ENCODE measurements at places on chromosomes 7 and 10.

GRCh38 chr10:98058295-98058694 lies 27.9 kb upstream of the CRTAC1 start:
- no peak for DNase-seq

- DNase-seq = no peak
Measured at GRCh38 chr7:137715533-137715932, 131.2 kb downstream of the DGKI start.

- DNase-seq = no peak
Measured at GRCh38 chr10:35758076-35758475, 116.0 kb upstream of the FZD8 start.

- no peak for DNase-seq
Measured at GRCh38 chr10:20963056-20963455, 65.9 kb upstream of the NEBL start.

DNA sequence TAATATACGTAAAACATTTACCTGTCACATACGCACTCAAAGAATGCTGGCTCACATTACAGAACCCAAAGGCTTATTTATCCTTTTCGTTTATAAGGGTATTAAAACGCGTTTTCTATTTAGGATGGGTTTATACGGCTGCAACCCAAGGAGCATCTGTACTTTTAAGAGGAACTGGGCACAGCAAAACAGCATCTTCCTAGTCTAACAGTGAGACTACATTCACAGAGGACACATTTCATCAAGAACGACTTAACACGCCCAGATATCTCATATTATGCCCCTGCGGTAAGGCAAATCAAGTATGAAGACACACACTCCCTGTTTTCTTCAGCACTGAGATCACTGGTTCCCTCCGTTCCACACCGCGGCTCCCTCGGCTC lies 533 bp upstream of the DMTF1 start:
- no peak for DNase-seq

GRCh38 chr10:87085537-87085936 lies 9.1 kb downstream of the GLUD1 start:
- no peak for DNase-seq

DNA sequence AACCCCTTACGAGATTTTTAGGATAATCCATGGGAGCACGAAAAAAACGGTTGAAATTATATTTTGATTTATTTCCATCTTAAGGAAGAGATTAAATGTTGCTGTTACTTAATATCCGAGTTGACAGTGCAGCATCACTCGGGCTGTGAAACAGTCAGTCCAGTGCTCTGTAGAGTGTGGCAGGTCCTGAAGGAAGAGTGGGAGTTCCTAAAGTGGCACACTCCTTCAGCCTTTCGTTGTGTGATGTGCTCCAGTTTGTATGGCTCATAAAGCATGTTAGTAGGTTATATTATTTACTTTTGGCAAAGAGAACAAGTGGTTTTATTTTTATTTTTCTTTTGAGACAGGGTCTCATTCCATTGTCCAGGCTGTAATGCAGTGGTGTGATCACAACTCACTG lies 358.3 kb downstream of the AUTS2 start:
- no peak for DNase-seq

GRCh38 chr7:141158561-141158960 lies 84.7 kb downstream of the TMEM178B start:
- no peak for DNase-seq

- no peak for DNase-seq
Measured at GRCh38 chr10:120897343-120897742, 46.2 kb downstream of the WDR11 start.

GRCh38 chr7:50292165-50292757 lies 12.3 kb upstream of the IKZF1 start:
- DNase-seq = no peak

GRCh38 chr10:130928306-130928705 lies 383.2 kb downstream of the TCERG1L start:
- no peak for DNase-seq

DNA sequence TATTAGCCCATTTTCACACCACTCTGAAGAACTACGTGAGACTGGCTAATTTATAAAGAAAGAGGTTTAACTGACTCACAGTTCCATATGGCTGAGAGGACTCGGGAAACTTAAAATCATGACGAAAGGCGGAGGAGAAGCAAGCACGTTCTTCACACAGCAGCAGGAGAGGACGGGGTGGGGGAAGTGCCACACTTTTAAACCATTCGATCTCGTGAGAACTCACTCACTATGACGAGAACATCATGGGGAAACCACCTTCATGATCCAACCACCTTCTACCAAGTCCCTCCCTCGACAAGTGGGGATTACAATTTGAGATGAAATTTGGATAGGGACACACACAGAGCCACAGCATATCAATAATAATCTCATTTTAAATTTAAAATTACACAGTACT lies 80.2 kb downstream of the VWDE start:
- DNase-seq = no peak

- DNase-seq = no peak
Measured at GRCh38 chr7:101633511-101633910, 4.4 kb upstream of the MYL10 start.

DNA sequence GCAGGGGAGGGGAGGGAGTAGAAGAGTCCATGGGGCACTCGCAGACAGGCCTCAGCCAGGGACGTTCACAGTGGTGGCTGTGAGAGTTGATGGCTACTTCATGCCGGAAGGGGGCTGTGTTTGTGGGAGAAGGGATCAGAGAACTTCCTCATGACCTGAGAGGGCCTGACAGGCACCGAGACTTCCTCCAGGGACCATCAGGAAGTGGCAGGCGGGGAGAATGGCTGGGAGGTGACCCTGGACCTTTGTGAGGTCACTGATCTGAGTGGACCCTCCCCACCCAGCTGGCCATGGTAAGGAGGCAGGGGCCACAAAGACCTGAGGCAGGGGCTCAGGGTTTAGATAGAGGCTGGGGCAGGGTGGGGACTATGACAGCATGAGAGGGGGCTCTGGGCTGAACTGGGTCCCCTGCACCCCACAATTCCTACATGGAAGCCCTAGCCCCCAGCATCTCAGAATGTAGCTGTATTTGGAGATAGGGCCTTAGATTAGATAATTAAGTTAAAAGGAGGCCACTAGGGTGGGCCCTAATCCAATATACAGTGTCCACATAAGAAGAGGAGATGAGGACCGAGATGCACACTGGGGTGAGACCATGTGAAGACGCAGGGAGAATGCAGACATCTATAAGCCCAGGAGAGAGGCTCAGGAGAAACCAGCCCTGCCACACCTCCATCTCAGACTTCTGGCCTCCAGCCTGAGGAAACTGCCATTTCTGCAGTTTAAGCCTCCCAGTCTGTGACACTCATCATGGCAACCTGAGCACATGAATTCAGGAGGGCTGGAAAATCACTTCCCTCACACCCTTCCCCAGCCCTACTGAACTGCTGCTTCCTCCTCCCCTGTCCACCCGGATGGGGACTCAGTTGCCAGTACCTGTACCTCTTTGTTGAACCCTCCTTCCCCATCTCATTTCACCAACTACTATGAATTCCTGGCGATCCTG lies 273.9 kb upstream of the ZNF32 start:
- DNase-seq = no peak

- DNase-seq = peak; percentile 38
Measured at GRCh38 chr7:36208997-36209813, 56.2 kb downstream of the EEPD1 start.

- peak; percentile 82 for DNase-seq
Measured at GRCh38 chr10:103470761-103471653, 8.0 kb downstream of the CALHM3 start.

GRCh38 chr7:84204655-84205054 lies 10.1 kb upstream of the SEMA3A start:
- DNase-seq = no peak

DNA sequence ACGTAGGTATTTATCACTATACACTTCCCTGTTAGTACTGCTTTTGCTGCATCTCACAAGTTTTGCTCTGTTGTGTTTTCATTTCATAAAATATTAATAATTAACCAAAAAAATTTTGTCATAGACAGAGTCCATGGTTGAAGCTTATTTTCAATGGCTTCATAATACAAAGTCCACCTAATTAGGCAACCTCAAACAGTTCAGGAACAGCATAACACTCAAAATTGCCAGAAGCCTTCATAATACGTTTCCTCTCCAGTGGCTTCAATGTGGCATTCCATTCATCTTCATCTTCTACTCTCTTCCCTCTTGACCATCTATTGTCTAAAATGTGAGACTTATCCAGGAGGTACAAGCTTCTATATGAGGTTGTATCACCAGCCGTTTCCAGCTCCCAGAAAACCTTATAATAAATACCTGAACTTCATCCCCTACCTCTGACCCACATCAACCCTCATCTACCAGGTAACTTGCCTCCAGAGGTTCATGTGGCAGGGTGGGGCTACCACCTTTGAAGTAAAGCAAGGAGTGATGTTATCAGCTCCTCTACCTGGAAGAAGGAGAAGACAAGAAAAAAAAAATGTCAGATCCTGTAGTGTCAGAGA lies 337.3 kb downstream of the MALRD1 start:
- DNase-seq = no peak

- DNase-seq = no peak
Measured at GRCh38 chr7:132639983-132640382, 63.7 kb upstream of the PLXNA4 start.

DNA sequence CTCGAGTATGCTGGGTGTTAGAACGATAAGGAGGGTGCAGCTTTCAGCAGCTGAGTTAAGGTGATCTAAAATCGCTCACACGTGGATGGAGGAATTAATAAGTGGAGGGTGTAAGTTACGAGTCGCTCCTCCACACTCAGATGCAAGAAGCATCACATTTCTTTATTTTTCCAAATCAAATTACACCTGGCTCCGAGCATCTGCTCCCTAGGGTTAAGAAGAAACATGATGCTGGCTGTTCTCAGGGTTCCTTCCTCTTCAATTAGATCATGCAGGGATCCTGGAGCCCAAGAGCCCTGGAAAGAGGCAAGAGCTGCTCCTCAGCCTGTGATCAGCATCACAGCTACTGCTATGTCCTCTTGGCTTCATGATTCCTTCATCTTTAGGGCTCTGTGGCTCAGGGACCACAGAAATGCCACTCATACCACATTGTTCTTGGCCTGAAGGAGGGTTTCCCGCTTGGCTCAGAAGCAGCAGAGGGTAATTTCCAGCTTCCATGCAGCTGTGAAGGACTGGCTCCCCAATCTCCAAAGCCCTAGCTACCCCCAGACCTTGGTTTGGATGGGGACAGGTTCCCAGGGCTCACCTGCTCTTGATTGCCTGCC lies 235.9 kb upstream of the ZNF32 start:
- no peak for DNase-seq

GRCh38 chr7:142567201-142568075 lies 181.8 kb upstream of the PRSS1 start:
- DNase-seq = no peak

DNA sequence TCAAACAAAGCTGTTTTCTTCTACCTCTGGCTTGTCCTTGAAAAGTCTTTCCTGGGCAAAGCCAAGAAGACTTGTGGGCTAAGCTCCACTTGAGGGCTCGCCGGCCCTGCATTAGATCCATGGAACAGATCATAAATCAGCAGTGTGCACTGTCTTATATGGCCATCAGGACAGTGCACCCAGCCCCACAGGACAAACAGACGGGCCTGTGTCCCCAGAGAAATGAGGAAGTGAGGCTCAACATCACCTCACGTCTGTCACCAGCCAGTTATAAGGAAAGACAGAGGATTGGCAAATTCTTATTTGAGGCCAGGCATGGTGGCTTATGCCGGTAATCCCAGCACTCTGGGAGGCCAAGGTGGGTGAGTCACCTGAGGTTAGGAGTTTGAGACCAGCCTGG lies 12.3 kb upstream of the IFT22 start:
- DNase-seq = no peak

- DNase-seq = no peak
Measured at GRCh38 chr10:11602919-11603523, 8.4 kb downstream of the USP6NL start.

DNA sequence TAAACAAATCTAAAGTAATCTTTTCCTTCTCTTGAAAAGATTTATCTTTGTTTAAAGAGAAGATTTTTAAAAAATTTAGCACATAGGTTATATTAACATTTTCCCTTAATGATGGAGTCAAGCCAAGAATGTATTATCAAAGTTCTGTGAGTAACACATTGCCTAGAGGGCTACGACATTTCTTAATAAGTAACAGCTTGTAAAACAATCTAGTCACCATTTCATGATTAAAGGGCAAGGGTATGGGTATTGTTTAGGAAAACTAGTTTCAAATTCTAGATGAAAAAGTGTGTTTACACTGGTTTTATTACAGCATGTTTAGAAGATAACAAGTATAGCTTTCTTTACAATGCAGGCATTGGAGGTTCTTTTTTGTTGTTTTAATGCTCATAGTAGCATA lies 28.6 kb upstream of the LAMB4 start:
- DNase-seq = no peak

DNA sequence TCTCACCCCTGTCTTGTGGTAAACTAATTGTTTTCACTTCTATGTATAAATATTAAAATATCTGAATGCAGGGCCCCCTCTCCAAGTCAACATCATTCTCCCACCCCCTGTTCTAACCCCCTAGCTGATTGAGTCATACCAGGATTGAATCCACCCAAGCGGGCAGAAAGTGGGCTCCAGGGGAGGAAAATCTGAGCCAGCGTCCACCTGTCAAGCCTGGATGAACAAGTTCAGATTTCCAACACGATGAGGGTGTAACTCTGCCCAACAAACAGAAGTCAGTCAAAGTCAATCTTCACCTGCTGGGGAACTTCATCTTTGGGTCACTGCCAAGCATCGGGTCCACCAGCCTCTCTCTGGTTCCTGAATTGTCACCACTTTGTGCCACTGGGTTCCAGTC lies 162.9 kb upstream of the CELF2 start:
- no peak for DNase-seq

DNA sequence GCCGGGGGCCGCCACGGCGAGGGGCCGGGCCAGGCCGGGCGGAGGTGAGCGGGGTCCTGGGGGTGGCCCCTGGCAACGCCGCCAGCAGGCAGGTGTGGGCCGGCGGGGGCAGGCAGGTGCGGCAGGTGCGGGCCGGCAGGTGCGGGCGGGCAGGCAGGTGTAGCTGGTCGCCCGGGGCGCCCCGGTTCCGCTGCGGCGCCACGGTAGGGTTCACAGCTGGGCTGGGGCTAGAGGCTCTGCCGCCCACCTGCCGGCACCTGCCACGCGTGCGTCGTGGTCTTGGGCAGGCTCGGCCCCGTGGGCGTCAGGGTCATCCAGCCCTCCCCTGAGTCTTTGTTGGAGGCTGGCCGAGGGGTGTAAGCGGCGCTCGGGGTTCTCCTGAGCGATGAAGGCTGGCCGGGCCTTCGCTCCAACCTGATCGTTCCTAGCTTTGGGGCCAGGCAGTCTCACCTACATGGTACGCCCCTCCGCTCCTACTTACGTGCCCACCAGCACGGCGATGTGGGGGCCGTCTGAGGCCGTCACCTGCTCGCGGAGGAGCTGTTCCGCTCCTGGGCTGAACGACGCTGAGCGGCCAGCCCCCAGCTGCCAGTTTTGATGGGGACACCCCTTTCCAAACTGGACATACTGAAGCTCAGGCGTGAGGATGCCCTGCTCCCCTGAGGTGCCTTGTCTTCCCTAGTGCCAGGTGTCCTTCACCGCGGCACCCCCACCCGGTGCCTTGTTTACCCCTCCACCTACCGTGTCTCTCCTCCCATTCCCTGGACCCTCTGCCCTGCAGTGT lies 493 bp downstream of the ZMIZ2 start:
- peak; percentile 20 for DNase-seq

GRCh38 chr7:157713591-157713990 lies 376.8 kb downstream of the DNAJB6 start:
- no peak for DNase-seq
